ENCODE measurements at places on chromosomes 2 and 18.

DNA sequence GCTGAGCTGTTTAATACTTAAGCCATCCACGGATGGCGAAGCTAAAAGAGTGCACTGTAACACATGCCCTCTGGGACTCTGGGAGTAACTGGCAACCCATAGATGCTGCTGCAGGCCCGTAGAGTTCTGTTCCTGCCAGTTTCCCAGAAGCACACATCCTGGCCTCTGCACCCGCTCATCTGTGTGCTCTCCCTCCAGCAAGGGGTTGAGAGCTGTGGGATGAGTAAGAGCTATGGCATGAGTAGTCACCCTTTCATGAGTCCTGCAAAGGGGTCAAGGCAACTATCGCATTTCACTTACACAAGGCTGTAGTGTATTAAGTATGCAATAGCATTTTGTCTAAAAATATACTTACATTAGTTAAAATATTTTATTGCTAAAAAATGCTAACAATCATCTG is 1341.8 kb upstream of the NXPH2 start:
- no peak for DNase-seq

DNA sequence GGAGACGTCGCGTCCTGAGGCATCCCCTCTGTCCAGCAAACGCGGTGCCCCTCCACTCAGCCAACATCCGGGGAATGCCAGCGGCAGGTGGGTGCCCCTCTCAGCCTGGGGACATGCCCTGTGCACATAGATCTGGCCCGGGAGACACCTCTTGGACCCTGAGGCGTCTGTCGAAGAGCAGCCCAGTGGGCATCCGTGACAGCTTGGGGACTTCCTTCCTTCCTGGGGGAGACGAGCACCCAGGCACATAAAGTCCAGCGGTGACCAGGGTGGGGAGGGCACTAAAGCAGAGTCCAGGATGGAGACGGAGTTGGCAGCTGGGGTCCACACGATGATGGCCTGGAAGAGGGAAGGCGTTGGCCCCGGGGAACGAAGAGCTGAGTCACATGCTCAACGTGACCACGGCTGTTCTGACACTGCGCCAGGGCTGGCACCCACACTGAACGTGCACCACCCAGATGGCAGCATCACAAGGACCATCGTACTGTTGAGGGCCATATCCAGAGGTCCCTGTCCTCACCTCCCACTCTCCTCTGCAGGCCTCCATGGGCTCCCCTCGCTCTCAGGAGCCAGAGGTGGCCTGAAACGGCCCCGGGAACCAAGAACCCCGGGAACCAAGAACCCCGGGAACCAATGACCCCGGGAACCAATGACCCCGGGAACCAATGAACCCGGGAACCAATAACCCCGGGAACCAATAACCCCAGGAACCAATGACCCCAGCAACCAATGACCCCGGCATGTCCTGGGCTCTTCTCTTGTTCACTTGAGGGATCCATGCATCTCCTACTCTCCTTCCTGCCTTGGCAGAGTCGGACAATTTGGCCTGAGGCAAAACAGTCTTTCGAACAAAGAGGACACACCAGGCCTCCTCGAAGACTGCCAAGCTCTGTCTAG is 22.6 kb downstream of the HDAC4 start:
- no peak for DNase-seq

DNA sequence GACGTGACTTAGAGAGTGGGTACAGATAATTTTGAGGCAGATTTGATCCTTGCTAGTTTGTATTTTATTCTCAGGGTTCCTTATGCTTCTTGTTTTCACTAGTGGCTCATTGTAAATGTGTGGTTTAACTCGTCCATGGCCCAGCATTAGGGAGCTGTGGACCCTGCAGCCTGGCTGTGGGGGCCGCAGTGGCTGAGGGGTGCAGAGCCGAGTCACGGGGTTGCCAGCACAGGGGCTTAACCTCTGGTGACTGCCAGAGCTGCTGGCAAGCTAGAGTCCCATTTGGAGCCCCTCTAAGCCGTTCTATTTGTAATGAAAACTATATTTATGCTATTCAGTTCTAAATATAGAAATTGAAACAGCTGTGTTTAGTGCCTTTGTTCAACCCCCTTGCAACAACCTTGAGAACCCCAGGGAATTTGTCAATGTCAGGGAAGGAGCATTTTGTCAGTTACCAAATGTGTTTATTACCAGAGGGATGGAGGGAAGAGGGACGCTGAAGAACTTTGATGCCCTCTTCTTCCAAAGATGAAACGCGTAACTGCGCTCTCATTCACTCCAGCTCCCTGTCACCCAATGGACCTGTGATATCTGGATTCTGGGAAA is 269.9 kb downstream of the MYT1L start:
- DNase-seq, result no peak

- no peak for DNase-seq
Observed at GRCh38 chr2:216119986-216120385, 10.8 kb downstream of the XRCC5 start.

DNA sequence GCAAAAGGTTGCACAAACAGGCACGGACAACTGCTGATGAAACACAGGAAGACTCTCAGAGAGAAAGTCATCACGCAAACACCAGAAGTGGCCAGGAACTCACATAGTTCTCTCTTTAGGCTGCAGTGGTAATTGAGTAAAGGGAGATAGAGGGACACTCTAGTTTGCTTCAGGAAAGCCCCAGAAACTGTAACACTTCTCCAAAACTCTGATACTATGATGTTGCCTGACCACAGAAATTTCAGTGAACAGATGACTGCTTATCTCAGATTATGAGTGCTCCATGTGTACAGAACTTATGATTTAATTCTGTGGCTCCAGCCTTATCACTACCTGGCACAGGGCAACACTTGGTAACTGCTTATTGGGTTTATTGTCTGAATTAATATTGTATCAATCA is 311.5 kb upstream of the GYPC start:
- no peak for DNase-seq

DNA sequence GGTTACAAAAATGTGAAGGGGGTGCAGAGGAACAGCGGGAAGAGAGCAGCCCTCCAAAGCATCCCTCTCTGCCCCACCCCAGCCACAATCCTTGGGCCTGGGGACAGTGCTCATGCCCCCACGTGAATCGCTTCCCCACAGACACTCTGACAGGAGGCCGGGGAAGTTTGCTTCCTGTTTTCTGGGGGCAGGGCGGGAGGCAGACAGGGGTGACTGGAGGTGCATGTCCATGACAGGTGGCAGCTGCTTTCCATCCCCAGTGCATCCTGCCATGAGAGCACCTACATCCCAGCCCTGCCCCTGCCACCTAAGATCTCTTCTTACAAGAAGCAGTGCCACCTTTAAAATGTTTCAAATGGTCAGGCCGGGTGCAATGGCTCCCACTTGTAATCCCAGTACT is 47.2 kb upstream of the UBE2F start:
- DNase-seq, result no peak

DNA sequence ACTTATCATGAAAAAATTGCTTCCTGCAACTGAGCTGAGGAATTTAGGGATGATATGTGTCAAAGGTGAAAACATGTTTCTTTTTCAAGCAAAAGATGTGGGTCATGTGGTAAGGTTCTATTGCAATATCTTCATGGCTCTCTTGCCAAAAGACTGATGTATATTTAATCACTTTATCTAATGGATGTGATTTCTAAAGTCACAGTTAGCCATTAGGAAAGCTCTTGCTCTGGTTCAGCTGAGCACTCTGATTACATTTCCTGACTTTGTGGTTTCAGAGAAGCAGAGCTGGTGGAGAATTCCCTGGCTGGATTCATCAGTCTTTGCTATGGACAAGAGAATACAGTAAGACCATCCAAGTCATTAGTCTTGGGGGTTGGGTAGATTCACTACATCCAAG is 24.4 kb downstream of the SCN9A start:
- DNase-seq, result no peak

GRCh38 chr2:169757778-169758177 is 24.1 kb downstream of the KLHL23 start:
- DNase-seq, result no peak

DNA sequence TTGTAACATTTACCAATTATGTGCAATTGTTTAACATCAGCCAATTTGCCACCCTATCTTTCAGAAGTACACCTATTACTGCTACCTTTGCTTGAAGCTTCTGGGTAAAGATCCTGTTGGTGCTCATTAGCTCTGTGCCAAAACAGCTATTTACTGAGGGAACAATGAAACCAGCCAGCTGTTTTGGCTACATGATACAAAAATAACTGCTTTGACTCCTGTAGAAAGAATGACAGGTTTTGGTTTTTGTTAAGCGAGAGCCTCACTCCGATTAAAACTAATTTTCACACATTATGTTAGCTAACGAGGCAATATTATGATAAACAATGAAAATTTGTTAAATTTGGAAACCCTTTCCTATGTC is 907.0 kb downstream of the EPHA4 start:
- DNase-seq, result no peak

- DNase-seq, result no peak
Observed at GRCh38 chr2:69704446-69704845, 37.5 kb upstream of the ANXA4 start.

- DNase-seq, result no peak
Observed at GRCh38 chr18:63909870-63910269, 2.1 kb downstream of the SERPINB10 start.

GRCh38 chr2:71157124-71157793 is 26.8 kb downstream of the MPHOSPH10 start:
- DNase-seq, result peak; percentile 75

DNA sequence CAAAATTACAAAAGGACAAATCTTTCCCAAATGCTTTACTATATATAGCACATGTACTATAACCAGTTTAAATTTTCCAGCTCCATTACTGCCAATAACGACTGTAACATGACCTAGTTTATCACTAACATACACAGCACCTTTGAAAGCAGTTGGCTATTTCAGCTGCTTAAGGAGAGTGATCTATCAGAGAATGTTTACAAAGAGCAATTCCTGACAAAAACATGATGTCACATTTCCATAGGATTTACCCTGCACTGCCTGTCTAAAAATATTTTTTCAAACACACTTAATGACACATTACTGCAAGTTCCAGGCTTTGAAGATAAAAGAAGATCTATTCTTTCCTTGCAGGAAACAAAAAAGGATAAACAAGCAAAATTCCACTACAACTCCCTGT is 40.6 kb downstream of the ZNF516 start:
- DNase-seq, result no peak

DNA sequence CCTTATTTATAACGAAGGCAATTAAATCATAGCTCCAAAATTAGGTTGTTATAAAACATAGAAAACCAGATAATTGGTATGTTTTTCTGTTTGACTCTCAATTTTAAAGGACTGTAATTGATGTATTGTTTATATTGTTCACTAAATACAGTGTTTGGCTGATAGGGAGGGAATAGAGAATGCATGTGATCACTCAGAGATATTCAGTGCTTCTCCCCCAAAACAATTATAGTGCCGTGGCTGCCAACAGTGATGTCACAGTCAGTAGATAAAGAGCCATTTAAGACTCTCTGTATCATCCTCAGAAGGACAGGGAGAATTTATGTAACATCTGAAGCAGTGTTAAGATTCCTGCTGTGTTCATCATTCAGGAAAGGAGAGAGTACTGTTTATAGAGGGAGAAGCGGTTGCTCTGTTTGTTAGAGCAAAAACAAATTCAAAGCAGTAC is 69.6 kb downstream of the PHLPP1 start:
- DNase-seq, result peak; percentile 41

GRCh38 chr2:216192931-216193330 is 83.8 kb downstream of the XRCC5 start:
- peak; percentile 34 for DNase-seq

DNA sequence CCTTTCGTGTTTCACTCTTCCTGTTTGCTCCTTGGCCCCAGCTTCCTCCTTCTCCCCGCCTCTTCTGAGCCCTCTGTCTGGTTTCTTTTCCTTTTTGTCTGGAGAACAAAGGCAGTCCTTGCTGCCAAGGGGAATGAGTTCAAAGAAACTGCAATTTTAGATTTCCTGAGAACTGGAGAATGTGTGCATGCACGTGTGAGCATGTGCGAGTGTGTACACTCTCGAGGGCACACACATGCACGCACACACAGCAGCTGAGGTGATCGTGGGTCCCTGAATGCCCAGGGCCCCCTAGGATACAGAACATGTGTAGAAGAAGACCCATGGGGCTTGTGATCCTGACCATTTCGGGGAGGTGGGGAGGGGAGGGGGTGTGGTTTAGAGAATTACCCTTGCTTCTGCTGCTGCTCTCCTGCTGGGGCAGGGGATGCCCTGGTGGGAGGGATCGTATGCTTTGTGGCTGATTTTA is 151.8 kb downstream of the DYSF start:
- no peak for DNase-seq

- no peak for DNase-seq
Observed at GRCh38 chr2:227534714-227535113, 62.8 kb downstream of the AGFG1 start.

- no peak for DNase-seq
Observed at GRCh38 chr2:230874456-230874855, 9.7 kb downstream of the ITM2C start.

DNA sequence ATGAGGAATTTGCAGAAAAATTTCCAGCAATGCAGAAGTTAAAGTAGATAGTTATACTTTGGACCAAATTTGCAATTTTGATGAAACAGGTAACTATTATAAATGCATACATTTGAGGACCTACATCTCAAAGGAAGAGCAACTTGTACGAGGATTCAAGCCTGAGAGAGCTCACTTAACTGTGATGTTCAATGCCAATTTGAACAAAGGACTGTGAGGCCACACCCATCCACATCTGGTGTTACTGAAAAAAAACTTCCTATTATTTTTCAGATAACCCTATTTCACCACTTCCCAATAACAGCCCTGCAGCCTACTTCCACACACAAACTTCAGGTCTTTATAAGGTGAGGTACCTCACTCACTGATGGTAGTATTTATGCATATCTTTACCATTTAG is 203.5 kb upstream of the NABP1 start:
- DNase-seq, result no peak

- DNase-seq, result no peak
Observed at GRCh38 chr2:45278365-45279078, 269.3 kb upstream of the SIX2 start.

GRCh38 chr2:56299171-56299691 is 115.4 kb downstream of the CCDC85A start:
- DNase-seq, result no peak

DNA sequence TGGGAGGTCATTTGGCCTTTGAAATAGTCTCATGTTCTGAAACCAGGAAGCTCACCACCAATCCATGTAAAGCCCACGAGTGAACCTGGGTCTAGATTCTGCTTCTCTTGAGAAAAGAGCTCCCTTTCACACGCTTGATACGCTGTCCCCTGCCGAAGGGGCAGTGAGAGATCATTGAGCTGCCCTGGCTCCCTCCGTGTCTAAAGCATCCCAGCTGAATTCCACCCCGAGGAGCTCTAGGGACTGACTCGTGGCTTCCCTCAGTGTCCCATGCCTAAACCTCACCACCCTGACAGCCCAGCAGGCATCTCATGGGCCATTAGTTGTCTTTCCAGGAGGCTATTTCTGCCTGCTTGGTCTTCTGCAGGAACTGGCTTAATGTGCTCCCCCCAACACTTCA is 68.6 kb downstream of the COL6A3 start:
- DNase-seq, result no peak
